ENCODE measurements at places on chromosomes 6 and 20.

DNA sequence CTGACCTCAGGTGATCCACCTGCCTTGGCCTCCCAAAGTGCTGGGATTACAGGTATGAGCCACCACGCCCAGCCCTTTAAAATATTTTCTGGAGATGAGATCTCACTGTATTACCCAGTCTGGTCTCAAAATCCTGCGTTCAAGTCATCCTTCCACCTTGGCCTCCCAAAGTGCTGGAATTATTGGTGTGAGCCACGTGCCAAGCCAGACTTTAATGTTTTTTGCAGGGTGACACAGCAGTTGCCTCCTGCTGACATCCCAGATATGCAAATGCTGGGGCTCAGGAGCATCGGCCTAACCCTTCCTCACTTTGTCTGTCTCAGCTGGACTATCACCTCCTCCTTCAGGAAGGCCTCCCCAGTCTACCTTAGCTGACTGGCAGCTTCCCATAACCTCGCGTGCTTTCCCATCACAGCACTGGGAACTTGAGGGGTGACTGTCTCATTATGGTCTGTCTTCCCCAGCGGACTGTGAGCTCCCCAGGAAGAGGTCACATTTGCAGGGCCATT, 14.3 kb upstream of the ID1 start:
- no peak for DNase-seq

- no peak for DNase-seq
Measured at GRCh38 chr20:25499855-25500434, 85.4 kb downstream of the NINL start.

DNA sequence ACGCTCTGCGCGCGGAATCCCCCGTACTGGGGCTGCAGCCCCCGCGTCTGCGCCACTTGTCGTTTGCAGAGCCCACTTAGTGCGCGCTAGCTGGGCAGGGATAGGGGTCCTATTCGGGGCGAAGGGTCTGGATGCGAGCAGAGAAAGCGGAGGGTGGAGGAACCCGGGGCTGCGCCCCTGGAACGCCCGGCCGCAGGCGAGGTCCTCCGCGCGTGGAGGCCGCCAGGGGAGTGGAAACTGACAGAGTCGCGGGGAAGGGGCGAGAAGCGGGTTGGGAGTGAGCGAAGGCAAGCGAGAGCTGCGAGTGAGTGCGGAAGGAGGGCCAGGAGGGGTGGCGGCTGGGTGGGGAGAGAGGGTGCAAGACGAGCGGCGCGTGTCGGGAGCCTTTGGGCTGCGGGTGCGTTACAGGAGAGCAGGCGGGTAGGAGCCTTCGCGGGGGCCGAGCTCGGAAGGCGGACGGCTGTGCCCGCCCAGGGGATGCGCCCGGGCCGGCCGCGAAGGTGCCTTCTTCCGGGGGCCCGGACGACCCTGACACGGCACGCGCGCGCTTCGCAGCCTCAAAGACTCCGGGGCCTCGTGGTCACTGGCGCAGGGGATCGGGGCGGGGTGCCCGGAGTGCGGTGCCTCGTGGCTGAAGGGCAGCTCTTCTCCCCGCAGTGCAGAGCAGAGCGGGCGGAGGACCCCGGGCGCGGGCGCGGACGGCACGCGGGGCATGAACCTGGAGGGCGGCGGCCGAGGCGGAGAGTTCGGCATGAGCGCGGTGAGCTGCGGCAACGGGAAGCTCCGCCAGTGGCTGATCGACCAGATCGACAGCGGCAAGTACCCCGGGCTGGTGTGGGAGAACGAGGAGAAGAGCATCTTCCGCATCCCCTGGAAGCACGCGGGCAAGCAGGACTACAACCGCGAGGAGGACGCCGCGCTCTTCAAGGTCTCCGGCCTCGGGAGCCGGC, 1.2 kb downstream of the IRF4 start:
- peak; percentile 3 for DNase-seq

DNA sequence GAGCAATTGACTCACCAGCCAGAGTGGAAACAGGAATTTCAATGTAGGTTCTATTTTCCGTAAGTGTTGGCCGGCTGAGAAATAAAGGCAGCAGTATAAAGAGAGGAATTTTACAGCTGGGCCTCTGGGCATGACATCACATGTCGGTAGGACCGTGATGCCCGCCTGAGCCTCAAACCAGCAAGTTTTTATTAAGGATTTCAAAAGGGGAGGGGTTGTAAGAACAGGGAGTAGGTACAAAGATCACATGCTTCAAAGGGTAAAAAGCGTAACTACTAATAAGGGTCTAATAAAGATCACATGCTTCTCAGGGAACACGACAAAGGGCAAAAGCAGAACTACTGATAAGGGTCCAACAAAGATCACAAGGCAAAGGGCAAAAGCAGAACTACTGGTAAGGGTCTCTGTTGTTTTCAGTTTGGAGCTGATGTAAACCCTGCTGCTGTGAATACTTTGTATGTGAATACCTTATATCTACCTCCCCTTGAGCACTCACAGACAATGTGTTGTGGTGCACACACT, 9.0 kb upstream of the TULP4 start:
- DNase-seq = no peak

GRCh38 chr20:35018590-35019371, 63.1 kb downstream of the MYH7B start:
- DNase-seq = no peak

- DNase-seq = no peak
Measured at GRCh38 chr6:113112086-113112485, 745.1 kb upstream of the MARCKS start.

DNA sequence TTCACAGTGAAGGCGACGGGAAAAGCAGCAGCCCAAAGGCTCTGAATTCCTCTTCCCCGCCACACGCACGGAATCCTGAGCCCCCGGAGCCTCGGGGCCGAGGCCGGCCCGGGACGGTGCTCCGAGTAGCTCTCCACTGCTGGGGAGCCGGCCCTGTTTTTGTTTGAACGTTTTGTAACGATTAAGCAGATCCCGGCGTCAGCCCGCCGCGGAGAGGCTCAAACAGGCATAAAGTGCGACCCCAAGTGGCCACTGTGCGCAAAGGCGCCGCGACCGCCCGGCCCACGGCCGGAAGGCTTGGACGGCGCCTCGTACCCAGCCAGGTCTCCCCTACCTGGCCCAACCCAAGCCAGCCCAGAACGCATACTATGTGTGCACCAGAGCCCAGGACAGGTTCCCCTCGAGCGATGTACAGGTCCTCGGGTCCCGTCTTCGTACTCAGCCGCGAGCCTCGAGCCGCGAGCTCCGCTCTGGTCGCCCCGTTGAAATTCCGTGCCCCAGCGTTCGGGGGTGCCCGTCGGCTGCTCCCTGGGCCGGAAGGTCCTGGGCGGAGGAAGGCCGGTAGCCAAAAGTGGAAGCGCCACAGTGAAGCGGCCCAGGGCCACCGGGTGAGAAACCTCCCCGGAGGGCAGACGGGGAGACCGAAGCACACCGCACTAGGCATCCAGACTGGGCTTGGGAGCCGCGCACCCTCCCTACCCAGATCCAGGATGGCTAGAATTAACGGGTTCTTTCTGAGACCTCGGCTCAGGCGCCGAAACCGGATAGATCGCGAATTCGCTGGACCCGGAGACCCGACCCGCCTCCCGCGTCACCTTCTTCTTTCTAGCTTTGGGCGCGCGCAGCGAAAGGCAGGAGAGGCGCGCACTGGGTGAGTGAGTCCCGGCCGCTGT, 1.2 kb upstream of the MAFB start:
- peak; percentile 73 for DNase-seq

DNA sequence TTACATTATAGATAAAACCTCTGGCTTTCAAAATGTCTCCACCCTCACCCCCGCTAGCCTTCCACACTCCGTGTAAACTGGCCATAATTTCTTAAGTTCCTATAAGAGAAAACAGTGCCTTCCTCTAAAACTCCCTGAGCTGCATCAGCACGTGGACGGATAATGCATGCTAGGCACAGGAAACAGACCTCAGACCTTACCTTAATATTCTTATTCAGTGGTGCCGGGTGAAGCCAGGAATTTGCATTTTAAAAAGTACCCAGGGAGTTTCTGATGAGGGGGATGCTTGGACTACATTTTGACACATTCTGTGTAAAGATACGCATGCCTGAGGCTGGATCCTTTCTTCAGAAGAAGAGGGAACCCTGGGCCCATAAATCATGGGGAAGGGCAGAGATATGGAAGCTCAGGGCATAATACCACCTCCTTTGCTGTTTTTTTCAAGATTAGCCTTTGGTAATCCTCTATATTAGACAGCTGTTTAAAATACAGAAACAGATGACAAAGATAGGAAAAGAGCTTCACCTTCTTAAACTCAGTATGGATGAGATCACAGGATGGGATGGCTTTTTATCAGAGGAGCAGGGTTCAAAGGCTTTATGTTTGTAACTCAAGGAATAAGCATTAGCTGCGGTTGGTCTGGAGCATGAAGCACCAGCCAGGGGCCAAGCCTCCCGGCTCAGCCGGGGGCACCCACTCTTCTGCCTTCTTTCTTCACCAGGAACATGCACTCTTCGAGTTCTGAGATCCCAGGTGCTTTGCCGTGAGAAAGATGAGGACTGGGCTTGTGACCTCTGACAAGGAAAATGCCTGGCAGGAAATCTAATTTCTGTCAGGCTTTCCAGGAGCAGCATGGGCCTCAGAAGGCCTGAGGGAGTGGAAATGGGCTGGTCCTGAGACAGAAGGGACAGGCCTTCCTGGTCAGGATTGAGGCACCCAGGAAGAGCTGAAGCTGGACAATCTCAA, 218.1 kb upstream of the SOX4 start:
- no peak for DNase-seq

- DNase-seq = no peak
Measured at GRCh38 chr6:73169111-73169510, 56.2 kb downstream of the KHDC1L start.

- no peak for DNase-seq
Measured at GRCh38 chr20:46089167-46089416, 670 bp downstream of the NCOA5 start.

DNA sequence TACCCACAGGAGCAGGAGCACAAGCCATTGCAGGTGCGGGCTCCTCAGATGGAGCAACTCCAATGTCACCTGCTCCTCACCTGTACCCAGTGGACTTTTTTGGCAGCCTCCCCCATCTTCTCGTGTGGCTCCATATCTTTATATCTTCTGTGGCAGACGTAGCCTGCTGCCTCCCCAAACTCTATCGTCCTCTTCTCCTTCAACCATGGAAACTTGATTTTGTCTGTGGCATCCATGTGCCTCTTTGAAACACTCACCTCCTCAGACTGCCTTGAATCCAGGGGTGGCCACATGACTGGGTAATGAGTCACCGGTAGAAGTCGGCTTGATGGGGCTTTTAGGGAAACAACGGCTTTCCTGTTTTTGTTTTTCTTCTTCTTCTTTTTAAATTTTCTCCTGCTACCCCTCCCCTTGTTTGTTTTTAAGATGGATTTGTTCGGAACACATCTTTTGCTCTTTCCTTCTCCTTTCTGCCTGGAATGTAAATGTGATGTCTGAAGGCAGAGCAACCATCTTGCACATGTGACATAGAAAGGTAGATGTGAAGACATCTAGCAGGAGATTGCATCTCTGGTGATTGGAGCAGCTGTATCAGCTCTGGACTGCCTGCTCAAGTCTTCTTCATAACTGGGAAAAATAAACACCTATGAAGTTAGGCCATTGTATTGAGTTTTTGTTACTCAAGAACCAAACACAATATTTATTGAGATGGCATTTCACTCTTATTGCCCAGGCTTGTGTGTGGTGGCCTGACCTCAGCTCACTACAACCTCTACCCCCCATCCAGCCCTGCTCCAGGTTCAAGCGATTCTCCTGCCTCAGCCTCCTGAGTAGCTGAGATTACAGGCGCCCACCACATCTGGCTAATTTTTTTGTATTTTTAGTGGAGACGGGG, 69.9 kb upstream of the DDR1 start:
- DNase-seq = peak; percentile 70

- DNase-seq = no peak
Measured at GRCh38 chr20:57896563-57896962, 186.7 kb upstream of the PMEPA1 start.

- no peak for DNase-seq
Measured at GRCh38 chr20:21571841-21572690, 58.2 kb upstream of the NKX2-2 start.

DNA sequence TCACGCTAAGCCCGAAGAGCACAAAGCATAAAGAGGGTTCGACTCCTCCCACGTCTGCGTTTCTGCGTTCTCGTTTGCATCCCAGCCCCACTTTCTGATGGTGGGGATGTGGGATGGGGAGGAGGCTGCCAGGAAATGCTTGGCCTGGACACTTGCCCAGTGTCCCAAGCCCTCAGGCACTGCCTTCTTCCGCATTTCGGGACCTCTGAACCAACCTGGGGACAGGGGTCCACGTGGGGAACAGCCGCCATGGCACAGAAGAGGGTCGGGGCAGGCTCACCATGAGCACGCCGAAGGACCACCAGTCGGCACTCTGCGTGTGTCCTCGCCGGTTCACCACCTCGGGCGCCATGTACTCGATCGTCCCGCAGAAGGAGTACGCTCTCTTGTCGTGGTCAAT, 88.2 kb downstream of the RAMACL start:
- no peak for DNase-seq

GRCh38 chr6:56491606-56492328, 150.9 kb downstream of the DST start:
- DNase-seq = no peak

DNA sequence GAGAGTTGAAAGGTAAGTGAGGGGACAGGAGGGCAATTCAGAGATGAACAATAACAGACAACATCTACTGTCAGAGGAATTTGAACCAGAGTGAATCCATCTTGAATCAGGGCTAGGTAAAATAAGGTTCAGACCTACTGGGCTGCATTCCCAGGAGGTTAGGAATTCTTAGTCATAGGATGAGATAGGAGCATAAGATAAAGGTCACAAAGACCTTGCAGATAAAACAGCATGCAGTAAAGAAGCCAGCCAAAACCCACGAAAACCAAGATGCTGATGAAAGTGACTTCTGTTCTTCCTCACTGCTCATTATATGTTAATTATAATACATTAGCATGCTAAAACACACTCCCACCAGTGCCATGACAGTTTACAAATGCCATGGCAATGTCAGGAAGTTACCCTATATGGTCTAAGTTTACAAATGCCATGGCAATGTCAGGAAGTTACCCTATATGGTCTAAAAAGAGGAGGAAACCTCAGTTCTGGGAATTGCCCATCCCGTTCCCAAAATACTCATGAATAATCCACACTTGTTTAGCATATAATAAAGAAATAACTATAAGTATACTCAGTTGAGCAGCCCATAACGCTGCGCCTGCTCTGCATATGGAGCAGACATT, 248.5 kb downstream of the HAO1 start:
- DNase-seq = no peak

- DNase-seq = no peak
Measured at GRCh38 chr20:56380375-56380774, 11.6 kb downstream of the AURKA start.

GRCh38 chr6:115766745-115767462, 293.8 kb downstream of the FRK start:
- DNase-seq = no peak
